ENCODE measurements at places on chromosomes 5 and 9.

DNA sequence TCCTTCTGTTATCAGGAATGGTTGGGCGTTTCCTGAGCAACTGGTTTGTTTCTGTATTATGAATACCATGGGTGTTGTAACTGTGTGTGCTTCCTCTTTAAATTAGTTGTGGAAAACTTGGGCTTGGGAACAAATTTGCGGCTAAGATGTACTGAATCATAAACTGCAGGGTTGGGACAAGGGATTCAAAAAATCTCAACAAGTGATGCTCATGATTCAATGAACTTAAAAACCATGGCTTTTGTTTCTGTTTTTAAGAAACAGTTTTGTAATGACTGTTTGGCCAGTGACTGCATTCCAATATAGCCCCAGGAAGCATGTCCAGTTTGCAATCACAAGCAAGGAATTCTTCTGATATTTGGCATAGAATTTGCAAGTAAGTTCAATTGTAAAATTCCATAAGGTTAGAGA lies 657.5 kb upstream of the WWC1 start:
- DNase-seq = no peak

DNA sequence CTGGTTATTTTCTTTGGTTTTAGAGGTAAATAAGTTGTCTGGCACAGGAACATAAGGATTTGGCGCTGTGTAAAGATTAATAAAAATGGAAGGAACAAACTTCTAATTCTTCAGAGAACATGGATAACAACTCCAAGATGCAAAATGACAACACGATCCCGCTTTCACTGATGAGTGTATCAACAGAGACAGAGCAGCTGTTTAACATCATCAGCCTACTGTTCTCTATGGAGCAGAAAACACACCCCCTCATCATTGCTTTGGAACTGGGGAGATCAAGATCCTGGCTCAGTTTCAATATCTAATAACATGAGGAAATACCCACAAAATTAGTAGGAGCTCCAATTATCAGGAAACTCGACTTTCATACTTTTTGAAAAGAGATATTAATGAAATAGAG lies 8.3 kb upstream of the GAS1 start:
- DNase-seq = no peak

GRCh38 chr9:94922098-94922607 lies 195.7 kb downstream of the AOPEP start:
- no peak for DNase-seq

DNA sequence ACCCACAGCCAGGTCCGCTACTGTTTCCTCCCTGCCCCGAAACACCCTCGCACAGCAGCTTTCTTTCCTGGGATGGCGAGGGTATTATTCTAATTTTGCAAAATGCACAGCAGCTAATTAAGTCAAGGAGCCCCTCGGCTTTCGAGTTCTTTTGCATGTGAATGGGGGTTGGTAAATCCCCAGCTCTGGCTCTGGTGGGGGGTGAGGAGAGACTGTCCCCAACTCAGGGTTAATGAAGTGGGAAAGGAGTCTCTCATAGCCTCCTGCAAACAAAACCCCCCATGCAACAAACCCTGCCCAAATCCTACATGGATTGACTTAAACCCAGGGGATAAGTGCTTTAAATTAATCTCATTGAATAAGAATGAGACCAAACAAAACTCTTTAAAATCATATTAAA lies 8.8 kb downstream of the BARHL1 start:
- DNase-seq = no peak

- DNase-seq = no peak
Observed at GRCh38 chr5:41193456-41194205, 19.7 kb downstream of the C6 start.

Data from T-helper 2 cell treated with Interferon-gamma antibody and Interleukin-4, amounts not matched to agents 5 μg/mL and 100 μg/mL, for 36 hours (primary cell).